ENCODE measurements at places on chromosomes 12 and 14.

GRCh38 chr14:97095269-97095668 is 298.1 kb downstream of the VRK1 start:
- no peak for DNase-seq

DNA sequence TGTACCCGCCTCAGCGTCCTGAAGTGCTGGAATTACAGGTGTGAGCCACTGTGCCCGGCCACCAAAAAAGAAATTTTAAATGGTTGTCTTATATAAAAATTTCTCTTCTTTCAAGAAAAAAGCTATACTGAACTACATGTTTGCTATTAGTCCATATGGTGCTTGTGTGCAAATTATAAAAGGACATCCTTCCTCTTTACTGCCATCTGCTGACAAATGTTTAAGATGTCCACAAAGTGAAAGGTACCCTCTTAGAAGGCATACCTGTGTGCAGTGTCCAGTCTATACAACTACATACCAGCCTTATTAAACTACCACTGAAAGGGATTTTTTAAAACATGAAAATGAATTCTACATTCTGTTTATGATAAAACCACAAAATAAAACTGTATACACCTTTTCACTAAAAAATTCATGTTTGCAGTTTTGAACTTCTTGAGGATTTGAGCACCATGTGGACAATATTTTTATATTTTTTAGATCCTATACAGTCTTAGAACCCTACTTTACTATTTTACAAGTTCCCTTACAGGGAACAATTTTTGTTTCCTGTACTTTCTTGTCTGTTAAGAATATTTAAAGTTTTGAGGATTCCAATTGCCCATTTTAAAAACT is 32.8 kb upstream of the TOMM20L start:
- peak; percentile 56 for DNase-seq

DNA sequence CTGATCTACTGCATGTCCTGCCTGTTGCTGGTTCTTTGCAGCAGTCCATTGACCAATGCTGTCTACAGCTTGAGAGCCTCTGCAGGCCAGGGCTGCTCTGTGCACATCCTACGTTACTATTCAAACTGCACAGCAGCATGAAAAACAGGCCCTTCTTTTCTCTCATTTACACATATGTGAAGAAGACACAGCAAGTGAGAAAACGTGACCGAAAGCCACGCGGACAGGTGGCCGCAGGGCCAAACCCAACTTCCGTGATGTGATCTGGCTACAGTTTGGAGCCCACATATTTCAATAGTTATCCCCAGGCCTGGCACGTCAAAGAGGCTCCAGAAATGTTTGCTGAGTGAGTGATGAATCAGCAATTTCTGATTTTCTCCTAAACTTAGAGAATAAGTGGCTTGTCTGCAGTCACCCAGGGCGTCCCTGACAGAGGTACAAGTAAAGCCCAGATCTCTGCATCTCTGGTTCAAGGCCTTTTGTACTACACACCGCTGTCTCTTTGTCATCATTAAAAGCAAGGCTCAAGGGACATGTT is 17.9 kb upstream of the TCL1B start:
- DNase-seq, result no peak

- peak; percentile 51 for DNase-seq
Observed at GRCh38 chr12:121190523-121191031, 19.4 kb upstream of the P2RX4 start.

DNA sequence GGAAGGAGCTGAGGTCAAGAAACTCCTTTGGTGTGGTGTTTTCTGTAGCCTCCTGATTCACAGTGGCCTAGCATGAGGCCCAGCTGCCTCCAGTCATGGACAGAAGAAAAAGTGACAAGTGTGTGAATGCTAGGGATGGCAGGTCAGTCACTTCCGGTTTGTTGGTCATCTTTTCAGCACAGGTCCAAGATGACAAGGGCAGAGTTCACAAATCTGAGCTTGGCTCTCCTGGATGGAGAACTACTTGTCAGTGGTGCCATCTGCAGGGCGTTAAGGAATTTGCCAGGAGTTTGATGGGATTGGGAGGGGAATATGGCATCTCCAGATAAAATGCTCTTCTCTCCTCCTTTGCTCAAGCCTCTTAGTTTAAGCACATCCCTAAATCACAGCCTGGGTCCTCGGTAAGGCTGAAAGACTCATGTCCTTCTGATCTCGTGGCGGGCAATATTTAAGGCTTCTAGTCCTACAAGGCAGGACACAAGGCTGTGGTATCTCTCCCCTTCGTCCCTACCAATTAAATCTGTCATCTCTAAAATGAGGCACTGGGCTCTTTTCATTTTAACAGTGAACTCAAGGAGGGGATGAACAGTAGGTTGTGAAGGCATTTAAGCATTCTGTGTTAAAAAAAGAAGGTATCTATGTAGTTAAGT is 10.0 kb downstream of the TUBA1B start:
- no peak for DNase-seq

GRCh38 chr12:11777451-11777850 is 128.0 kb downstream of the ETV6 start:
- no peak for DNase-seq

GRCh38 chr12:102484428-102484958 is 4.1 kb upstream of the IGF1 start:
- DNase-seq, result peak; percentile 54

- no peak for DNase-seq
Observed at GRCh38 chr14:55116246-55117030, 12.6 kb upstream of the LGALS3 start.

- no peak for DNase-seq
Observed at GRCh38 chr14:96564389-96564788, 62.2 kb downstream of the PAPOLA start.

DNA sequence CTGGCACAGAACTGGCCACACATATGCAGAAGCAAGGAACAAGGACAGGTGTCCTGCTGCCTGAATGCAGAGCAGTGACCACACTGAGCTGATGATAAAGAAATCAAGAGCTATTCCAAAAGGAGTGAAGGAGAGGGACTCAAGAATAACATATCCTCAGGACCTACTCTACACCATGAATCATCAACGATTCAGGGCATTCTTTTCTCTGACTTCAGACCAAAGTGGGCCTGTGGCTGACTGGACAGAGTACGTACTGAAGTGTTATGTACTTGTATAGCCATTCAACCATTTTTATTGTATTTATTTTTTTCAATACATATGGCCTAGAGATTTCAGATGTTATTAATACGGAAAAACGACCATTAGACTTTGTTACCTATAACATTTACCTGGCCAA is 177.5 kb upstream of the TMTC1 start:
- no peak for DNase-seq

DNA sequence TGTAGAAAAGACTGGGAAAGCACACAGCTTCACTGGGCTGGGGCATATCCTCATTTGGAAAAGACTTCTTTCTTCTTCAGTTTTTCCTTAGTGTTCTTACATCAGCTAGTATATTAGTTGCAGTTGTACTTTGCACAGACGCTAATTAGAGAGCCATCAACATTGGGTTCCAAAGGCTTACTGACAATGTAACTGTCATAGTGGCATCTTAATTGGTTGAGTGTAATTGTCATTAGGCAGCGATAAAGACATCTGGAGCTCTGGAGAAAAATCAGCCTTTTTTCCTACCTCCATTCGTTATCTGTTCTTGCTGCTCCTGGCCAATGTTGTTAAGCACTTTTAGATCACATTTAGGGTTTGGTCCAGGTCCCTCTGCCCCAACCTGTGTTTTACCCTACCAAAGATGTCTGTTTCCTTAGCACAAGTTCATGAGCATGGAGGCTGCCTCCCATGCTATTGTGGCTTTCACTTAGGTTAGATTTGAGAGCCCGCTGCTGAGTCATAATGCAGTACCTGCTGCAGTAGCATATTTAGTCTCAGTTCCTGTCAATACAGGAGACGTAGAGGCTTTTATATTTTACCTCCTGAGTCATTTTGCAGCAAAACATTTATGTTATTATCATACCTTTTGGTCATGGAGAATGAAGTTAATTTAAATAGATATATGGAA is 49.2 kb downstream of the FBXW8 start:
- no peak for DNase-seq

- DNase-seq, result no peak
Observed at GRCh38 chr14:105500726-105501101, 9.7 kb downstream of the TEDC1 start.

DNA sequence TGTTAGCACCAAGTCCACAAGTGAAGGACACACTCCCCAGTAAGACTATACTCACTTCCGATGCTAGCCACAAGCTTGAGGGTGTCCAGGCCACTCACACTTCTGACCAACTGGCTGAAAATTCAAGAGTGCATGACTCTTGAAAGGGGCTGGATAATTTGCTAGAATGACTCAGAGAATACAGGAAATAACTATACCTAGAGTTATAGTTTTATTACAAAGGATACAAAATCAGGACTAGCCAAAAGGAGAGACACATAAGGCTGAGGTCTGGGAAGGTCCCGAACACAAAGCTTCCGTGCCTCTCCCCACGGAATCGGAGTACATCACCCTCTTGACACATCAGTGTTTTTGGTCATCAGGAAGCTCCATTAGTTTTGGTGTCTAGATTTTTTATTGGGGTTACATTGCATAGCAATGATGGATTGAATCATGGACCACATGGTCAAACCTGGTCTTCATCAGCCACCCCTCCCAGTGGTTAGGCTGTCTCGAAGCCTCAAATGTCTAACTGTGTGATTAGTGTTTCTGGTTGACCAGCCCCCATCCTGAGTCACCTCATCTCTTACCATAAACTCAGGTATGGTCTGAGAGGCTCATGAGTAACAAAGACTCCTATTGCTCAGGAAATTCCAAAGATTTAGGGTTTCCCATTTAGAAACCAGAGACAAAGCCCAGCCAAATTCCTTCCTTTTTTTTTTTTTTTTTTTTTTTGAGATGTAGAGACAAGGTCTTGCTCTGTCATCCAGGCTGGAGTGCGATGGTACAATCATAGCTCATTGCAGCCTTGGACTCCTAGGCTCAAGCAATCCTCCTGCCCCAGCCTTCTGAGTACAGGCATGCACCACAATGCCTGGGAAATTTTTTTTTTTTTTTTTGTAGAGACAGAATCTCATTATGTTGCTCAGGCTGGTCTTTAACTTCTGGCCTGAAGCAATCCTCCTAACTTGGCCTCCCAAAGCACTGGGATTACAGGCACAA is 472.0 kb upstream of the TBX3 start:
- DNase-seq, result no peak

GRCh38 chr12:26205941-26206340 is 10.6 kb downstream of the SSPN start:
- DNase-seq, result no peak

- no peak for DNase-seq
Observed at GRCh38 chr12:100963381-100963780, 168.8 kb downstream of the ANO4 start.

GRCh38 chr12:54010972-54011664 is 2.3 kb downstream of the HOXC8 start:
- DNase-seq, result no peak

GRCh38 chr14:69049675-69050074 is 70.6 kb upstream of the ACTN1 start:
- no peak for DNase-seq

DNA sequence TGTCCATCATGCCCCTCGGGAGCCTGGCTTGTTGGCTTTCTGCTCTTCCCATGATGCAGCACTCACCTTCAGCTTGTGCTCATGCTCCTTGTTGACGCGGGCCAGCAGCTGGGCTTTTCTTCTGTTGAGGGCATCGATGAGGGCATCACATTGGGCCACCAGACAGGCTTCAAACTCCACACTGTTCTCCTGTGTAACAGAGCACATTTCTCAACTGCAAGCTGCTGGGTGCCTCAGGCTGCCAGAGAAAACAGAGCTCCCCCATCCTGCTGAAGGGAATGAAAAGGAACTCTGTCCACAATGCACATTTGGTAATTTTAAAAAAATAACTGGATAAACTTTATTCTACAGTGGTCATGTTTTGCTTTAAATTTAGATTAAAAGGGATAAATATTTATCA is 72.1 kb downstream of the TRIM9 start:
- no peak for DNase-seq

GRCh38 chr14:42572032-42572431 is 965.4 kb downstream of the LRFN5 start:
- no peak for DNase-seq

- no peak for DNase-seq
Observed at GRCh38 chr14:46782281-46782680, 130.7 kb upstream of the RPL10L start.

GRCh38 chr12:129332286-129332685 is 479.0 kb downstream of the GLT1D1 start:
- DNase-seq, result no peak

DNA sequence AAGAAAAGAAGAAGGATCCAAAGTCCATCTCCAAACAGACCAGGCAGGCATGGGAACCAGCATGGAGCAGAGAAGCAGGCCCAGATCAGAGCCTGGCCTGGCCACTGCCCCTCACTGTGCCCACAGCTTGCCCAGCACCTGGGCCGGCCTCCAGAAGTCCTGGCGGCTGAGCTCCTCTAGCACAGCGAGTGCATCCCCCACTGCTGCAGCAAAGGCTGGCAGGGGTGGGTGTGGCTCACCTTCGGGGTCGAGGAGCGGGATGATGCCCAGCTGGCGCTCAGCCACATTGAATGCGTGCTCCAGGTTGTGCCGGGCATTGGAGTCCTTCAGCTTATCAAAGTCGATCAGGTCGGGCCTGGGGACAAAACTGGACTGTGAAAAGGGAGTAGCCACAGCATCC is 78.7 kb downstream of the SPTB start:
- DNase-seq, result no peak

DNA sequence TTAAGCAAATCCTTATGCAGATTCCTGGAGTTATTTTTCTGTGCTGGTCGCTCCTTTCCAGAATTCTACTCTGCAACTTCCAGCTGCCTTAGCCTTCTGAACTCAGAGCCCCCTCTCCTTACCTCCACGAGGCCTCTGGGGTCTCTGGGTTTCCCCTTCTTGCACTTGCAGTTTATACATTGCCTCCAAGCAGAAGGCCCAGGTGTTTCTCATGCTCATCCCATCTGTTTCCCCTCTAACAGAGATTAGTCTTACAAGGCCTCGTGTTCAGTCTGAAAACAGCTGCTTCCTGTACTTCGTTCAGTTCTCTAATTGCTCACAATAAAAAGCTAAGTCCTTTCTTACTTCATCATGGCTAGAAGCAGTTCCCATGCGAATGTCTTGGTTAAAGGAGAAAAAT is 134.4 kb upstream of the FGD4 start:
- DNase-seq, result no peak

GRCh38 chr14:26170885-26171284 is 426.9 kb downstream of the NOVA1 start:
- no peak for DNase-seq

DNA sequence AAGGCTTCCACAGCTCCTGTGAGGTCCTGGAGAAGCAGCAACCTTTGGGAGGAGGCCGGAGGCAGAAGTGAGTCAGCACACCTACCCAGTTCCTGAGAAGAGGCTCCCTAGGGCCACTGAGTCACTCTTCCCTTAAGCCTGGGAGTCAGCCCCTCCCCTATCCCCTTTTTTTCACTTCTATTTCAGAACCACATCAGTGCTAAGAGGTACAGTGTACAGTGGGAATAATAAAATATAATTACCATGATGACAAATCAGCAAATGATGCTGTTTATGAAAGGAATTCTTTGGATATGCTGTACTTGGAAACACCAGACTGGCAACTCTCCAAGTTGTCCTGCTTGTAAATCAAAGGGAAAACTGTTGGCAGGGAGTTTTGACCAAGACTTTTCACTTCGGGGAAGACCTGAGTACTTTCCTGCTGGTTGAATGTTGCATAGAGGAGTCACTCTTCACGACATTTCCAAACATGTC is 7.8 kb upstream of the TBPL2 start:
- no peak for DNase-seq

GRCh38 chr12:129750421-129750820 is 153.4 kb downstream of the TMEM132D start:
- no peak for DNase-seq

- no peak for DNase-seq
Observed at GRCh38 chr14:80152166-80152565, 59.1 kb downstream of the DIO2 start.

- DNase-seq, result no peak
Observed at GRCh38 chr14:67167420-67168109, 21.7 kb upstream of the GARIN2 start.

GRCh38 chr12:121575952-121576625 is 4.7 kb downstream of the KDM2B start:
- DNase-seq, result no peak

All from CD4-positive, alpha-beta T cell treated with Interferon alpha-2 for 1 hour (primary cell).